ENCODE measurements at places on chromosomes 1 and 21. TPM values are rescaled to one million over a fixed set of nuclear protein-coding genes. Genes with fewer than 3 reads are reported as not detected.

The CHIT1 gene
- not detected for total RNA-seq

The LDLRAD1 gene
- total RNA-seq = not detected

The CD34 gene
- total RNA-seq = 0.17 TPM

The MAPKAPK2 gene
- 65.2 TPM for total RNA-seq

The PTGFR gene
- total RNA-seq = not detected

The OR2T29 gene
- not detected for total RNA-seq
